ENCODE measurements at places on chromosomes 7 and 10. TPM values are rescaled to one million over a fixed set of nuclear protein-coding genes. Genes with fewer than 3 reads are reported as not detected.

The ACSM6 gene
- total RNA-seq = not detected

The NKX6-2 gene
- not detected for total RNA-seq

The PCLO gene
- under 0.01 TPM for total RNA-seq

The POLR1F gene
- 13.6 TPM for total RNA-seq

The MYL10 gene
- not detected for total RNA-seq

The AKR1B15 gene
- not detected for total RNA-seq

The STOX1 gene
- not detected for total RNA-seq

The HKDC1 gene
- 0.77 TPM for total RNA-seq

The ARL3 gene
- 8.4 TPM for total RNA-seq

The GRIFIN gene
- not detected for total RNA-seq

The SIRT1 gene
- 10.4 TPM for total RNA-seq

The SYT15 gene
- under 0.01 TPM for total RNA-seq

The NUTM2E gene
- total RNA-seq = not detected

The DNAJB9 gene
- total RNA-seq = 28.4 TPM

The ZNF716 gene
- total RNA-seq = not detected

The SFXN2 gene
- total RNA-seq = 4.3 TPM

The ACSL5 gene
- total RNA-seq = 3.3 TPM

The HNRNPH3 gene
- total RNA-seq = 30.3 TPM

The CACNA2D1 gene
- 33.3 TPM for total RNA-seq

The GPR37 gene
- 4.7 TPM for total RNA-seq

The SAP25 gene
- total RNA-seq = not detected

The CYP3A4 gene
- not detected for total RNA-seq

The RBM48 gene
- 11.7 TPM for total RNA-seq

The APBB1IP gene
- total RNA-seq = 1.6 TPM

The DGKI gene
- total RNA-seq = 1.9 TPM

The LIPM gene
- not detected for total RNA-seq

The CPA4 gene
- total RNA-seq = 2.7 TPM

The SLC26A5 gene
- total RNA-seq = not detected

The TMEM196 gene
- total RNA-seq = not detected

The CLCN1 gene
- not detected for total RNA-seq

The MSS51 gene
- 1.1 TPM for total RNA-seq

The CAV2 gene
- 35.8 TPM for total RNA-seq

The AMPH gene
- total RNA-seq = 3.0 TPM

Measured in bronchial smooth muscle cell (primary cell).